ENCODE measurements at places on chromosomes 11 and 22.

DNA sequence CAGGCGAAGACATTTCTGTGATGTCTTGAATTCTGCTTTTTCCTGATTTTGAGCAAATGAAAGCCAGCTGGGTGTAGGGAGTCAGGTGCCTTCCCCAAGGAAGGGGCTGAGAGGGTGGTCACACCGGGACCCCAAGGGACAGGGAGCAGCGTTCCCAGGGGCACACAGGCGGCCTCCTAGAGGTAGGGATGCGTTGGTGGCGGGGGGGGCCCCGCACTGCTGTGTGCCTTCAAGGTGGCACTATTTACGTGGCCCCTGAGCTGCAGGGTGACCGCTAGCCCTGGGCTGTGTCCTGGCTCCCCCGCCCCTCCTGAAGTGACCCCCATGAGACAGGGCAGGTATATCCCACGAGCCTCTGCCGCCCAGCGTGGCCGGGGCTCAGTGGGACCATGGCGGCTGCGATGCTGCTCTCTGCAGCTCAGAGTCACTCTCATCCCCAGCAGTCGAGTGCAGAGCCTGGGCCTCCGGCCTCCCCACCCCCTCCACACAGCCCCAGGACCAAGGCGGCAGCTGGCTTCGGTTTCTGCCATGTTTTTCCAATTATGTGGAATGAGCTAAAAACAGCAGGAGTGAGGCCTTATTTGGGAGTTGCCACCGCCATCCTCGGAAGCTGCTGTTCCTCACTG lies 60.9 kb downstream of the LRP5 start:
- no peak for DNase-seq

- DNase-seq, result no peak
These were observed 8.5 kb downstream of the AMOTL1 start for GRCh38 chr11:94776351-94777321.

- no peak for DNase-seq
These were observed 363.7 kb downstream of the NXPE2 start for GRCh38 chr11:115042002-115042401.

- no peak for DNase-seq
These were observed 79.4 kb downstream of the PRR5L start for GRCh38 chr11:36375353-36376008.

GRCh38 chr11:134412203-134413042 lies at the start of gene B3GAT1:
TSS of gene B3GAT1 (minus strand) at chr11:134412242. CDS start at chr11:134387659, 24,583 bp downstream.
- DNase-seq, result no peak

GRCh38 chr11:28858076-28858475 lies 749.9 kb downstream of the METTL15 start:
- DNase-seq, result no peak

GRCh38 chr11:35874751-35875450 lies 69.0 kb upstream of the LDLRAD3 start:
- no peak for DNase-seq

DNA sequence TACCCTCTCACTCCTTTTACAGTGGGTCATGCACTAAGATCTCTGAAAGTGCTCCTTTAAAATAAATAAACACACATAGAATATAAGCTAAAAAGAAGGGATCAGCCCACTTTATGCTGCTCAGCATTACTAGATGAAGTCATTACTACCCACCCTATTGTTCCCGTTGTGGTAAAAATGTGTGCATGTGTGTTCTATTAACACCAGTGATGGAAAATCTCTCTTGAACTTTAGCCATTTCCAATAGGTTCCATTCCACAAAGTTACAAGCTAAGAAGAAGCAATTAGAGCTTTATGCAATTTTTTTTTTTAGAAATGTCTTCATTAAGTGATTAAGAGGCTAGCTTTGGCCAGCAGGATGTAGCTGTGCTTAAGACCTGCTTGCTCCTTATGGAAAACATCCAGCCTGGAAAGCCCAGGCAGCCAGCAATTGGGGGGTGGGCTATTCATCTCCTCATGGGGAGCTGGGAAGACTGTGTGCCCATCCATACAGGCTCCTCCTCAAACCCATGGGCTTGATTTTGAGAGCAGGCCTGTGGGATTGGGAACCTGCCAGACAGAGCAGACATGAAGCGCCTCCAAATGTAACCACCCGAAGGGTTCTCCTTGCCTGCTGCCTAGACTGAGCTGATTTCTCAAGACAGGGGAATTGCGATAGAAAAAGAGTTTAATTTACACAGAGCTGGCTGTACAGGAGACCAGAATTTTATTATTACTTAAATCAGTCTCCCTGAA lies 92.9 kb upstream of the PARVA start:
- DNase-seq, result no peak

- no peak for DNase-seq
These were observed 25.4 kb downstream of the CCKBR start for GRCh38 chr11:6285019-6285418.

Data from HCT116 (cell line).